Chondrocyte (in vitro differentiated cells): ENCODE measurements at places on chromosomes 4 and X.

DNA sequence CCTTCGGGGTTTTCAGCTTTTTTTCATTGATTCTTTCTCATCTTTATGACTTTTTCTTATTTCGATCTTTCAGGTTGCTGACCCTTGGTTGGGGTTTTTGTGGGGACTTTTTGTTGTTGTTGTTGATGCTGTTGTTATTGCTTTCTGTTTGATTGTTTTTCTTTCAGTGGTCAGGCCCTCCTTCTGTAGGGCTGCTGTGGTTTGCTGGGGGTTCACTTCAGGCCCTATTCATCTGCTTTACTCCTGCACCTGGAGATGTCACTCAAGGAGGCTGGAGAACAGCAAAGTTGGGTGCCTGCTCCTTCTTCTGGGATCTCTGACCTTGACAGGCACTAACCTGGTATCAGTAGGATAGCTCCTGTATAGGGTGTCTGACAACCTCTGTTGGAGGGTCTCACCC lies 39.9 kb upstream of the PCDH18 start:
- DNase-seq, result no peak

DNA sequence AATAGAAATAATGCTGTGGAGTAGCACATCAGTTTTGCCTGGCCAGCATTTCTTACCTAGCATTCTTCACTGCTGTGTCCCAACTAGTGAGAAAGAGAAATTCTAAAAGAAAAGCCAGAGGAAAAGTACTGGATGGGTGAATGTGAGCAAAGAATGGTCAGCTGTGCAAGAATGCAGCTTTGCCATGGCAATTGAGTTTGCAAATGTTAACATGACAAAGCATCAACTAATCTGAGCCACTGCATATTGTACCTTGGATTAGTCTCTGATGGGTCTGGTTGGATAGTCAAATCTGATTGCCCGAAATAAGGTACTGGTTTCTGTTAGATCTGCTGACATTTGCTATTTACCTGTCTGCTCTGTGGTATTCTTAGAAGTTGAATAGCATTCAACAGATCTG lies 38.7 kb downstream of the ADD1 start:
- DNase-seq, result no peak

GRCh38 chrX:78957768-78958130 lies 12.6 kb downstream of the P2RY10 start:
- no peak for DNase-seq

DNA sequence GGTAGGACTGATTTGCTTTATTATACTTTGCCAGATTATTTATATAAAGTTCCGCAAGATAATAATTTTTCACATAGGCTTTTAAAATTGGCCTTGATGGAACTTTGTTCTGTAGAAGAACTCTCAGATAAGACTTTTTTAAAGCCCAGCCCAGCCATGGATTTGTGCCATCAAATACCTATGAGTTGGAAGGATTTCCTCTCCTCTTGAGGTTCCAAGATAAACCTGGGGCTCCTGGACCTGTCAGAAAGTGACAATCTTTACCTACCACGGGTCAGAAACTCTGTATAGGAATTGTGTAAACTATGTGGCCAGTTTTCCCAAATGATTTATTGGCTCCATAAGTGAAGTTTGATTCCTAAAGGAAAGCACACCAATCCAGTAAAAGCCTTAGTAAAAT lies 271.9 kb upstream of the GRID2 start:
- no peak for DNase-seq
